ENCODE measurements at places on chromosomes 16 and 17.
A peak's percentile ranks its signal among the peaks of the same experiment; 100 is the strongest.

- no peak for DNase-seq
Measured at GRCh38 chr16:87334651-87335624, 17.7 kb upstream of the C16orf95 start.

DNA sequence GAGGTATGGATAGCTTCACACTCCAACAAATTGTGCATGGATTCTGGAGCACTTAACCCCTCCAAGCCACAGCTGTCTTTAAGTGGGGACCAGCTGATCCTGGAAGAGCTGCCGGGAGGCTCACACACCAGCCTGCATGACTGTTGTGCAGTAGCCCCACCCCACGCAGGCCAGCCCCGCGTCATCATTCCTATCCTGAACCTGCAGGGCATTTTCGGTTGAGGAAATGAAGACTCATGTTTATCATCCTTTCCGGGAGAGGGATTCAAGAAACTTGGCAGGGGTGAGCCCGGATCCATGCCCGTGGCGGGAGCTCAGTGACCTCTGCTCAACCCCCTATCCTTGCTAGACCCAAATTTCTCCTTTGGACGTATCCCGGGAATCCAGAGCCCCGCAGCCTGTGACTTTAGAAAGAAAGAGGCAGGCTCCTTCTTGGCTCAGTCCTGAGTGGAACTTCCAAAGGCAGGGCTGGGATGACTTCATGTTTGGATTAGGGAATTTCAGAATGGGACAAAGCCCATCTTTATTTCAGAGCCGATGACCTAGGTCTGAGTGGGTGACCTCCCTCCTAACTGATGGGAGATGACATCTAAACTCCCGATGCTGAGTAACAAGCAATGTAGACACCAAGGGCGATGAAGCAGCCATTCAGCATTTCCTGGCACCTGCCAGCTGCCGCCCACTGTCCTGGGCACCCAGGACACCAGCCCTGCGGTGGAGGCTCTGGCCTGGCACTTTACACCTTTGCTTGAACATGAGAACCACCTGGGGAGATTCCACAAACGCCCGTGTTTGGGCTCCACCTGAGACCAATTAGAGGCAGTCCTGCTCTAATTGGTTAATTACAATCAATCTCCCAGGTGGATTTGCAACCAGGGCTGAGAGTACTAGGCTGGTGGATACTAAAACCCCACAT lies 43.3 kb upstream of the CMIP start:
- no peak for DNase-seq

DNA sequence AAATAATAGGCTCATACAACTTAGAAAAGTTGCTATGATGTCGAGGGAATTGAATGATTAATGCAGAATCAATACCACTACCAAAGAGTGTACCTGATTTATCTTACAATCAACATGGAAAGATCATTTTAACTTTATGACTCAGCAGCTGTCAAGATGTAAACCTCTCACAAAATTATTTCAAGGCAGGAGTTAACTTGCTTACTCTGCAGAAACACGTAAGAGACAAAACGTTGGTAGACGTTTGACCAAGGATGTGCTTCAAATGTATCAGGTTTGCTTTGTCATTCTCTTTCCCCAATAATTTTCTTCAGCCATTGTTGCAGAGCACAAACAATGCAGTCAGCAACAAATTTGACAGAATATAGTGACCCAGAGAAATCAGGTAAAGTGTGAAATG lies 415.8 kb upstream of the KIF2B start:
- DNase-seq, result no peak

- DNase-seq, result peak; percentile 57
Measured at GRCh38 chr16:30184096-30184890, 891 bp downstream of the CORO1A start.

- peak; percentile 41 for DNase-seq
Measured at GRCh38 chr17:78774956-78775571, 7.0 kb downstream of the CYTH1 start.

GRCh38 chr17:888998-889441 lies 90.6 kb downstream of the NXN start:
- no peak for DNase-seq

- DNase-seq, result no peak
Measured at GRCh38 chr16:64469906-64470702, 651.8 kb downstream of the CDH11 start.

DNA sequence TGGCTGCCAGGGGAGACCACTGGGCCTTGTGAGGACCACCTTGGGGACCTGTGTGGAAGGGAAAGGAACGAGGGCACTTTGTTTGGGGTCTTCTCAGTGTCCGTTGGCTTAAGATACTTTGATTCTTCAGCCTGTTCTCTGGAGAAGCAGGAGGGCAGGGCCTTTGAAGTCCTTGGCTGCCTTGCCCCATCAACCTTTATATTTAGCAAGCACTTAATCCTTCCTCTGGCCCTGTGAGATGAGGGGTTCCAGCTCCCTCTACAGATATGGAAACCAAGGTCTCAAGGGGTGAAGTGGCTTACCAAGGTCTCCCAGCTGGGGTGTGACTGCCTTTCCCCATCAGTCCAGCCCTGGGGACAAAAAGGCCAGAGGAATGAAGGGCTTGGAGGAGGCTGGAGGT lies 28.5 kb downstream of the TTYH2 start:
- DNase-seq, result no peak

DNA sequence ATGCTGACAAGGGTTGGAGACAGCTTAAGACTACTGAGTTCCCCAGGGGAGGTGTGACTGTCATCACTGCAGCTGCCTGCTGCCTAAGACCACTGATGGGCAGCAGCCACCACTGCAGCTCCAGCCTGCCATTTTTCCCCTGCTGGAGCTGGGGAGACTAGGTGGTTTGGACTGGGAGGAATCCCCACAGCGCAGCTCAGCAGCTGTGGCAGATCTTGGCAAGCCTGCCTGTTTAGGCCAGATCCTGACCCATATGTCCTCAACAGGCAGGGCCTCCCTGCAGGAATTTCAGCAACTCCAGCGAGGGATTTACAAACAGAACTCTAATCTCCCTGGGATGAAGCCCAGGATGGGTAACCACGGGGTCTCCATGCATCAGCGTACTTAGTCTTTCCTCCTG lies 356.4 kb upstream of the TOM1L1 start:
- no peak for DNase-seq

DNA sequence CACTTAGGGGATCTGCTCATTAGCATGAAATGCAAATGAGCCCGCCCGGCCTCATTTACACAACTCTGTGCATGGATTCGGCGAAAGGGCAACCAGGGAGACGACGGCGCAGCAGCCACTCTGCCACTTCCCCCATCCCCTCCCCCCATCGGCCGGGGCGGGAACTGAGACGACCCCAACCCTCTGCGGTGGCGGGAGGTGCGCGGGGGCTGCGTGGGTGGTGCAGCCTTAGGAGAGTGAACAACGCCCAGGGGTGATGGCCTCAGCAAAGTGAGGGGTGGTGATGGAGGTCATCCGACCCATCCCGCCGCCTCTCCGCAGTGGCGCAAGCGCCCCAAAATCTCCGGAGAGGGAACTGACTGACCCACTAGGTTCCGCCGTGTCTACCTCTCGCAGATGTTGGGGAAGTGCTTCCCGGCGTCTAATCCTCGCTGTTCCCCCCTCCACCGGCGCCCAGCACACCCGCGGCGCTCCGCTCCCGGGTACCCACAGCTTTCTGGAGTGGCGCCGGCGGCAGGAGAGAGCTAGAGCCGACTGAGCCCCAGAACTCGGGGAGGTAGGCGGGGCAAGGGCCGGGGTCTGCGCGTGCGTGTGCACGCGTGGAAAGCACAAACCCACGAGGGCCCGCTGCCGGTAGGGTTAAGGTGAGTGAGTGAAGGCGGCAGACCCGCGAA lies 1.4 kb upstream of the CACNA1G start:
- DNase-seq, result no peak

DNA sequence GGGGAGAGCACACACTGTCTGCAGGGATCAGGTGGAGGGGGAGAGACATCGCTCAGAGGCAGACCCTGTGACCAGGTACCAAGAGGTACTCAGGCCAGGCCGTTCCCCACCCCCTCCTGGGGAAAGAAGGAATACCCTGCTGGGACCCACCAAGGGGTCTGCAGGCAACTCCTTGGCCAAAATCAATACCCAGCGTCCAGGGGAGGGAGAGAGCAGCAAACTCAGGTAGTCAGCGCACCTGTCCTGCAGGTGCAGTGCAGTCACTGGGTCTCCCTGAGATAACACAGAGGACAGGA lies 57.5 kb upstream of the DOC2B start:
- DNase-seq, result no peak

- DNase-seq, result no peak
Measured at GRCh38 chr16:5925850-5926249, 828.3 kb upstream of the EEF2KMT start.

DNA sequence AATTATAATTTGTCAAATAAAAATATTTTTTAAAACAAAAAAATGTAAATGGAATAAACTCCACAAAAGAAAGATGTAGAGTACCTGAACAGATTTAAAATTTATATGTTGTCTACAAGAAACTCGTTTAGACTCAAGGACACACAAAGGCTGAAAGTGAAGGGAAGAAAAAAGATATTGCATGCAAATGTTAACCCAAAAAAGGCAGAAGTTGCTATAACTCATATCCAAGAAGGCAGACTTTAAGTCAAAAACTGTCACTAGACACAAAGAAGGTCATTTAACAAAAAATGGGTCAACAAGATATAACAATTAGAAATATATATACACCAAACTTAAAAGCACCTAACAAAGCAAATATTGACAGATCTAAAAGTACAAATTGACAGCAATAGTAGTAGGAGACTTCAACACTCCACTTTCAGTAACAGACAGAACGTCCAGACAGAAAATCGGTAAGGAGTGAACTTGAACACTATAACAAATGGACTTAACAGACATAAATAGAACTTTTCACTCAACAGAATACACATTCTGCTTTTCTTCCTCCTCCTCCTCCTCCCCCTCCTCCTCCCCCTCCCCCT lies 40.8 kb upstream of the MYLK3 start:
- DNase-seq, result no peak

DNA sequence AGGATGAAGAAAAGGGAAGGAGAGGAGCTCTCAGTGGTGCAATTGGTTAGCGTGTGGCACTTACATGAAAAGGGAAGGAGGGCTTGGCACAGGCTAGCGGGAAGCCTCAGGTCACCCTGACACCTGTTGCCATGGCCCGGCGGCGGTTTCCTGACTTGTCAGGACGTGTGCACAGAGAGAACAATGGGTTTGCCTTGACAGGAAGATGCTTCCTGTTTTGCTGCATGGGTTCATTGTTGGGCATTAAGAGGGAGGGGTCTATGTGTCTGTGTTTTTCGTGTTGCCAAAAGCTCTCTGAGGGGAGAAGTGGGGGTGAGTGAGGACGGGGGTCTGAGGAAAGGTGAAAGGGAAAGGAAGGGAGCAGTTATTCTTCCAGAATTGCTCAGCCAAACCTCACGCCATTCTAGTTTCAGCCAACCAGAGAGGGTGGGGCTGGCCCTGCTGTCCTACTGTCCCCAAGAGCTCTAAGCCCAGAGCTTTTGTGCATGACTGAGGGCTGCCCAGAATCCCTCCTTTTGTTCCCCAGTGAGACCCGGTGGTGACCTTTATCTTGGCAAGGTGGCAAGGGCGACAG lies 17.1 kb upstream of the CCR7 start:
- peak; percentile 54 for DNase-seq

GRCh38 chr16:79844603-79845002 lies 244.1 kb upstream of the MAF start:
- no peak for DNase-seq

DNA sequence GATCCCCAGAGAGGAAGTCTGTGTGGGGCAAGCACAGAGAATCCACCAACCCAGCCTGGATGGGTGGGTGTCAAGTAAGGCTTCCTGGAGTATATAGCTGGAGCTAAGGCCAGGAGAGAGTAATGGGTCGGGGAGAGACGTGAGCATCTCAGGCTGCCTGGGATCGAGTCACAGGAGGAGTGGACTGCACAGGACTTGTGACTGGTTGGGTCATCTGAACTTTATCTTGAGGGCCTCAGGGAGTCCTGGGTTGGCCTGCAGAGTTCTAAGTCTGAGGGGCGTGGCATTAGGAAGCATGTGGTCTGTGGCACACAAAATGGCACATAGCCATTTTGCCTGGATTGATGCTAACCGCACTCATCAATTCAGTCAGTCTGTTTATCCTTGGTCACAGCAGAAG lies 1.5 kb downstream of the PLA2G15 start:
- DNase-seq, result no peak

DNA sequence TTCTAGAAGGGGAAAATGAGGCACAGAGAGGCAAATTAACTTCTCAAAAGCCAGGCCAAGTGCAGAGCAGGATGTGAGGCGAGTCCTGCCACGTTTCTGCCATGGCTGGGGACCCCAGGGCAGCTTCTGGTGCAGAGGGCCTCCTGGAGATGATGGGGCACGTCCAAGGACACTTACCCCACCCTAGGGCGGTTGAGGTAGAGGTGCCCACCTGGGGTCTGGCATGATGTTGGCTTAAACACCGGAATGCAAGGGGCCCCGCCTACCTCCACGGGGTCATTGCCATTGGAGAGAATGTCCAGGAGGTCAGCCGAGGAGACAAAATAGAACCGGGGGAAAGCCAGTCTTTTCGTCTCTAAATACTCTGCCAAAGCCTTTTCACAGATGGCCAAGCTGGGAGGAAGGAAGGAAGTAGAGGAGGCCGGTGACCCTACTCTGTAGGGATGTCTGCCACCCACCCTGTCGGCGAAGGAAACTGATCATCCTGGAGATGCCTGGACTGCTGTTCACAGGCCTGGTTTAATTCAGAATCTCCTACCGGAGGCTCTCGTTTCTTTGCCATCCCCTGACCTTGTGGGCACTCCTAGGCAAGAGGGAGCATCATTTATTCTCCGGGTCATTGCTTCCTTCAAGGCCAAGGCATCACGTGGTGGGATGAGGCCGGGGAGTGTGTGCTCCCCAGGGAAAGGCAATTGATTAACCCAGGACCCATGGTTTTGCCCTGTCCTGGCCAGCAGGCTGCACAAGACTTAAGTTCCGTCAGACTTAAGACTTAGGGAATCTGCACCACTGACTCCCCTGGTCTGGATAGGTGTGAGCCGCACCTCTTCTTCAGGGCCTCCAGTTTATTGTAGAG lies 70.5 kb downstream of the DNAH17 start:
- DNase-seq, result no peak

- no peak for DNase-seq
Measured at GRCh38 chr17:57943140-57943539, 12.1 kb downstream of the CUEDC1 start.

DNA sequence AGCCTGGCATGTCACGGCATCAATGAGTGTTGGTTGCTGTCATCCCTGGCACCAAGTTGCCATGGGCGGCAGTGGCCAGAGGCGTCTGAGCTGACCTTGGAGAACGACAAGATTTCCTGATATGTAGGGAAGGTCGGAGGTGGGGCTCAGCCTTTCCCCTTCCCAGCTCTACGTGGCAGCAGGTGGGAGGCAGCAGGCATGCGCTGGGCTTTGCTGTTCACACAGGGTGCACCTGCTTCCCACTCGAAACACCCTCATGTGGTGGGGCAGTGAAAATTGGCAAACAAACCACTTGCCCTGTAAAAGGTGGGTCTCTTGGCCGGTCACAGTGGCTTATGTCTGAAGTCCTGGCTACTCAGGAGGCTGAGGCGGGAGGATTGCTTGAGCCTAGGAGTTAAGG lies 12.3 kb upstream of the TFAP4 start:
- no peak for DNase-seq

GRCh38 chr16:47753659-47754058 lies 292.5 kb downstream of the PHKB start:
- DNase-seq, result no peak

DNA sequence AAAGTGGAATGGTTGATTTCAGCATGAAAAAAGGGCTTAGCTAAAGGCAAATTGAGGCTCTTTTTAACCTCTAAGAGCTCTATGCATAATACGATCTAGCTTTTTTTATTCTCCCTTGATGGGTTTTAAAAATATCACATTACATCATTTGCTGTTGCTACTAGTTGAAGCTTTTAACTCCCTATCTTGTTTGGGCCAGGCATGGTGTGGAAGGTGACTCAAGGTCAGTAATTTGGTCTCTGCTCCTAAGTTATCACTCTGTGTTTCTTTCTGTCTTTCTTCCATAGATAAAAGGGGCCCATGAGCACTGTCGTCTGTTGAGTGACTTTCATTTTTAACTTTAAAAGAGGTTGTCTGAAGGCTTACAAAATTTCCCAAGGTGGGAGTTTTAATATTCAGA lies 58.1 kb upstream of the GOT2 start:
- no peak for DNase-seq
